CD8-positive, alpha-beta memory T cell (primary cell): ENCODE measurements at places on chromosomes 16 and 17. TPM values are rescaled to one million over a fixed set of nuclear protein-coding genes. Genes with fewer than 3 reads are reported as not detected.

DNA sequence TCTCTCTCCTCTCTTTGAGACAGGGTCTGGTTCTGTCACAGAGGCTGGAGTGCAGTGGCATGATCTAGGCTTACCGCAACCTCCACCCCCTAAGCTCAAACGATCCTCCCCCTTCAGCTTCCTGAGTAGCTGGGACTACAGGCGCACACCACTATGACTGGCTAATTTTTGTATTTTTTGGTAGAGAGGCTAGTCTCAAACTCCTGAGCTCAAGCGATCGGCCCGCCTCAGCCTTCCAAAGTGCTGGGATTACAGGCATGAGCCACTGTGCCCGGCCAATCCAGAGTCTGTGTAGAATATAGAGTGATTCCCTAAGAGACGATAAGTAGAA, 65.8 kb upstream of the RPH3AL start:
- H3K27ac ChIP-seq: peak overlapping the region; percentile 20
- H3K4me1 ChIP-seq: peaks cover 75% of the 10 kb centered on the region
- no peaks in the 10 kb centered on the region for H3K27me3 ChIP-seq
- no peaks in the 10 kb centered on the region for H3K36me3 ChIP-seq
- peak overlapping the region; percentile 42 for H3K4me3 ChIP-seq
- no peak for DNase-seq

DNA sequence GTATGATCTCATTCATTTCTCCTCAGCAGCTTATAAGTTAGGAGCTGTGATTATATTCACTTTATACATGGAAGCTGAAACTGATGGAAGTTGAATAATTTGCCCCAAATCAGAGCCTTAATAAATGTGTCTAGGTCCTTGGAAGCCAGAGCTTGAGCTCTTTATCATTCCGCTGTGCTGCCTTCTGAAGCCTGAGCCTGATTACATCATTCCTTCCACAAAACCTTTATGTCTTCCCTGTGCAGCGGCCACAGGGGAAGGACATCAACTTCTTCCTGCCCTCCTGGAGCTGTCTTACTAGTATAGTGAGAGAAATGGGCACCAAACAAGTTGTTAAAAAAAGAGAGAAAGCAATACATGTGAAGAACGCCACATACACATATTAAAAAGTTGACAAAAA, 6.8 kb downstream of the TNRC6C start:
- peaks cover 88% of the 10 kb centered on the region for H3K4me1 ChIP-seq
- DNase-seq: no peak
- H3K27me3 ChIP-seq: no peaks in the 10 kb centered on the region
- H3K27ac ChIP-seq: no peak overlapping the region
- no peaks in the 10 kb centered on the region for H3K36me3 ChIP-seq

DNA sequence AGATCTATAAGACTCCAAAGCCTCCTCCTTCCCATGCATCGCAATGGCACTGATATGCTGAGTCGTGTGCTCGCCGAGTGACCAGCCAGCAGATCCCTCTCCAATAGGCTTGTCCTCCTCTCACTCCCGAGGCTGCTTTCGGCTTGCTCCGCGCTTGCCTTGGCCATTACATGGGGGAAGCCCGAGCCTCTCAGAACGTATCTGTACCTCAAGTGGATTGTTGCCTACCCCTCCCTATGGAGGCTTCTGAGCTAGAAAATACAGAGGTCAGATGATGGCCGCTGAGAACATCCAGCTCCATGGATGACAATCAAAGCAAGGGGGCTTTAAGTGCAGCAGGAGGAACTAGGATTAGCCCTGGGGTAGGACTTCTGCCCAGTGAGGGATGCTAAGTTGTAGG, 7.7 kb upstream of the NLRP1 start:
- H3K4me1 ChIP-seq: peaks cover 4% of the 10 kb centered on the region
- no peak overlapping the region for H3K27ac ChIP-seq
- H3K36me3 ChIP-seq: no peaks in the 10 kb centered on the region
- no peak for DNase-seq

- no peak overlapping the region for H3K4me3 ChIP-seq
- no peaks in the 10 kb centered on the region for H3K4me1 ChIP-seq
- no peak for DNase-seq
These were observed 615.7 kb upstream of the SALL1 start for GRCh38 chr16:51766739-51767138.

DNA sequence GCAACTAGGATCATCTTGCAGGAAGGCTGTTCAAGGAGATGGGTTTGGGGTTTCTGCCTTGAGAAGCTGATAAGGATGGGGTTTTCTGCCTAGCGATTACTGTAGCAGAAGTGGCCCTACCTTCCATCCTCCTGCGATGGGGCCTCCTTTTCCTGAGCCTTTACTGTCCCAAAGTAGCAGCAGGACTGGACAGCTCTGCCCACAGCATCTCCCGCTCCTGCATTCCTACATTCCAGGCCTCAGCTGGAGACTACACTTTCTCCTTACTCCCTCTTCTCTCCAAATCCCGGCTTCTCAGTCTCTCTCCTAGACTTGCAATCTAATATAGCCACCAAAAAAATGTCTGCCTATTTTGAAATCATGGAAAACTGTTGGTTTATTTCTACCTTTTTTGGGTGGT, 355.4 kb downstream of the CA10 start:
- H3K27me3 ChIP-seq: no peaks in the 10 kb centered on the region
- H3K4me1 ChIP-seq: no peaks in the 10 kb centered on the region
- no peak for DNase-seq
- no peaks in the 10 kb centered on the region for H3K36me3 ChIP-seq
- no peak overlapping the region for H3K27ac ChIP-seq

DNA sequence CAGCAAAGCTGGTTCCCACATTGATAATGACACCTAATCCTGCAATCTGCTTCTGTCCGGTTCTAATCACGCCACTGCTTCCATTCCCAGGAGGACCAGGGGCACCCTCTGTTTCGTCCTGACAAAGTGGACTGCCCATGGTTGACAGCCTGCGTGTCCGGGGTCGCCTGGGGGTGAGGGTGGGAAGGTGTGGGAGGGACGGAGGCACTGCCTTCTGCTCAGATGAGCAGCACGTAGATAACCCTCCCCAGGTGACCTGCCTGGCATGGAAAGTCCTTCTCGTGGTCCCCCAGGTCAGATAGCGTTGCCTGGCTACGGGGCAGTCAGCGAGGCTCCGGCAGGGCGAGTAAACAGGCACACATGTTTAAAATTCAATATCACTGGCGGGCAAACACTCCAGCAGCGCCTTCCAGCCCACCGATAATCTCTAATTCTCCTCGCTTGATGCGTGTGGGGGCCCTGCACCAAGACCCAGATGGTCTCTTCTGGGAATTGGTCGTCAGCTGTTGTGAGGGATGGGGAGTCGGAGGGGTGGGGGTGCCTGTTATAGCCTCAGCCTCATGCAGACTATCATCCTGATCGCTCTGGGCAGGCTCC, 132.2 kb downstream of the RAP1GAP2 start:
- peaks cover 7% of the 10 kb centered on the region for H3K4me1 ChIP-seq
- H3K27me3 ChIP-seq: no peaks in the 10 kb centered on the region
- H3K27ac ChIP-seq: no peak overlapping the region

The KRT40 gene
- total RNA-seq: not detected

GRCh38 chr17:2438823-2439222, 38.0 kb upstream of the MNT start:
- no peak overlapping the region for H3K4me3 ChIP-seq
- H3K36me3 ChIP-seq: peaks cover 32% of the 10 kb centered on the region
- no peaks in the 10 kb centered on the region for H3K4me1 ChIP-seq
- H3K27me3 ChIP-seq: no peaks in the 10 kb centered on the region
- H3K27ac ChIP-seq: no peak overlapping the region

DNA sequence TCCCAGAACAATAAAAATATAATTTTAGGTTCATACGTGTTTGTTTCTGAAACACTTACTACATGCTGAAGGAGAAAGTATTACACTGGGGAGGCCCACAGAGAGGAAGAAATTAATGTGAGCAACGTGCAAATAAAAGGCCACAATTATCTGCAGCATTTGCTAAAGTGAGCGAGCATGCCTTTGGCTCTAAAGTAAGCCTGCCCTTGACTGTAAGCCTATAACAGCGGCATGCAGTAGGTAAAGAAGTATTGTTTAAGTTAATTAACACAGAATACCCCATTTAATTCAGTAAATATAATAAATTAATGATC, 13.2 kb upstream of the COTL1 start:
- no peaks in the 10 kb centered on the region for H3K36me3 ChIP-seq
- DNase-seq: no peak
- no peak overlapping the region for H3K4me3 ChIP-seq
- peaks cover 27% of the 10 kb centered on the region for H3K4me1 ChIP-seq

The CCL16 gene
- total RNA-seq: not detected

GRCh38 chr17:1709403-1709951, 700 bp downstream of the TLCD2 start:
- H3K27me3 ChIP-seq: peaks cover 2% of the 10 kb centered on the region
- no peaks in the 10 kb centered on the region for H3K36me3 ChIP-seq
- no peak overlapping the region for H3K27ac ChIP-seq

GRCh38 chr17:64741038-64741641, 79.0 kb upstream of the SMURF2 start:
- no peaks in the 10 kb centered on the region for H3K36me3 ChIP-seq
- no peak overlapping the region for H3K4me3 ChIP-seq
- H3K27me3 ChIP-seq: no peaks in the 10 kb centered on the region
- DNase-seq: no peak
- H3K27ac ChIP-seq: no peak overlapping the region
- H3K4me1 ChIP-seq: peaks cover 12% of the 10 kb centered on the region

GRCh38 chr17:27240086-27240801, 53.7 kb upstream of the WSB1 start:
- DNase-seq: no peak
- H3K27me3 ChIP-seq: no peaks in the 10 kb centered on the region
- no peaks in the 10 kb centered on the region for H3K36me3 ChIP-seq
- H3K4me1 ChIP-seq: no peaks in the 10 kb centered on the region
- no peak overlapping the region for H3K27ac ChIP-seq

The NT5M gene
- 6.6 TPM for total RNA-seq

GRCh38 chr17:49051269-49051668, 54.1 kb downstream of the IGF2BP1 start:
- no peaks in the 10 kb centered on the region for H3K36me3 ChIP-seq
- H3K27ac ChIP-seq: no peak overlapping the region
- no peaks in the 10 kb centered on the region for H3K4me1 ChIP-seq
- no peak for DNase-seq
- H3K4me3 ChIP-seq: no peak overlapping the region

DNA sequence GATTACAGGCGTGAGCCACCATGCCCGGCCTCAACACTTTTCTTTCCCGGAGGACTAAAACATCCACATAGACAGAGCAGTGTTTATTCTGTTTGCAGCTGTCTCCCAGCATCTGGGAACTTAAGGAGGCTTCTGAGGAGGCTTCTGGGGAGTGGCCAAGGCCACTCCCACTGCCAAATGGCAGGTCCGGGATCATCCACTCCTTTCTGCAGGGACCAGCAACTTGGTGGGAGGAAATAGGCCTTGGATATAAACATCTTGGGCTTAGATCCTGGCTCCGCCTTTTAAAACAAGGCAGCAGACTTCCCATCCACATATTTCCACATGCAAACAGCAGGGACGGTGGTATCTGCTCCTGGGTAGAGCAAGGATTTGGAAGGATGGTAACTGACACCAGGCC, 14.1 kb upstream of the SPATA32 start:
- no peaks in the 10 kb centered on the region for H3K4me1 ChIP-seq
- no peak for DNase-seq
- H3K4me3 ChIP-seq: no peak overlapping the region
- no peaks in the 10 kb centered on the region for H3K27me3 ChIP-seq

The FBXO39 gene
- not detected for total RNA-seq

The CLDN9 gene
- total RNA-seq: not detected

DNA sequence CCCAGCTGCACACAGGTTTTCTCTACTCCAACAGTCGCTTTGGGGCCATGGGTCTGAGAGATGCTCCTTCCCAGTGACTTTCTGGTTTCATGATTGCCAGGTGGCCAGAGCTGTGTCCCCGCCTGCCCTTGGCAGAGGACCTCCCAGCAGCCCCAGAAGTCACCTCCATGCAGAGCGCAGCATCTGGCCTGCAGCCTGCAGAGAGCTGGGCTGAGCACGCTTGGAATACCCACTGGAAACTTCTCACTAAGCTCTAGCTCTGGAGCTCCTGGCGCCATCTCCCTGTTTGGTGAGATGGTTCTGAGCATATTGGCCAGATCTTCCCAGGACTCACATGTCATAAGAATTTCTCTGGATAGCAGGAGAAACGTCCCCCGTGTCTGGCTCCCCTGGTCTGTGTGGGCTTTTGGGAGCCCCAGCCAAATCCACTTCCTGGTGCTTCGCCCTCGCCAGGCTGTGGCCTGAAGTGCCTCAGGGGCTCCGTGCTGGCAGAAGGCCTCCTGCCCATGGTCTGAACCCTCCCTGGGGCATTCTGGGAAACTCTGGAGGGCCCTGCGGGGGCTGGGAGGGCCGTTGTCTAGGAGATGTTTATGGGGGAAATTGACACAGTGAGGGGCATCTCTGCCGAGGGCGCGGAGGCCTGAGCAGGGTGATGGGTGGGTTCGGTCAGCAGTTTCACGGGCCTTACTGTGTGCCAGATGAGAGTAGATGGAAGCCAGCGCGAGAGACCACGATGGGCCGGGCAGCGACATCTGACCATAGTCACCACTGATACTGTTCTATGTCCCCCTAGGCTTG, 73.2 kb upstream of the CIBAR2 start:
- no peak overlapping the region for H3K27ac ChIP-seq
- no peaks in the 10 kb centered on the region for H3K36me3 ChIP-seq
- no peaks in the 10 kb centered on the region for H3K27me3 ChIP-seq

The OTOP3 gene
- total RNA-seq: not detected

The CD7 gene
- 190 TPM for total RNA-seq

The NEUROD2 gene
- not detected for total RNA-seq

The ENO3 gene
- 29.4 TPM for total RNA-seq

DNA sequence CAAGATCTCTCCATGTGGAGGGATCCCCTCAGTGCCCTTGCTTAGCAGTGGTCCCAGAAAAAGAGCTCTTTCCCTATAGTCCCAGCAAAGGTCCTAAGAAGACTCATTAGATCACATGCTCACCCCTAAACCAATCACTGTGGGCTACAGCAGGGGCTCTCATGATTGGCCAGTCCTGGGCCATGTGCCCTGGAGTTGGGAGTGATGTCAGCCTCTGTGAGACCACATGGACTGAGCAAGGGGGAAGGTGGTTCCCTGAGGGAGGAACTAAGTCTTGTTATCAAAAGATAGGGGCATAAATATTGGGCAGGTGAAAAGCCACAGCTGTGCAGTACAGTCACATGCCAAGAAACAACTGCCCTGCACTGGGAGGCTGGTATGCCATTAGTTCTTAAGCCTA, 51.3 kb downstream of the SCNN1B start:
- H3K27me3 ChIP-seq: no peaks in the 10 kb centered on the region
- no peak overlapping the region for H3K27ac ChIP-seq
- H3K4me1 ChIP-seq: no peaks in the 10 kb centered on the region
- H3K36me3 ChIP-seq: no peaks in the 10 kb centered on the region
- DNase-seq: no peak

- no peak overlapping the region for H3K4me3 ChIP-seq
- no peak overlapping the region for H3K27ac ChIP-seq
- peaks cover 34% of the 10 kb centered on the region for H3K4me1 ChIP-seq
- DNase-seq: no peak
These were observed 16.9 kb upstream of the CYTH1 start for GRCh38 chr17:78798695-78799559.

- H3K27me3 ChIP-seq: peaks cover 13% of the 10 kb centered on the region
- H3K27ac ChIP-seq: no peak overlapping the region
- H3K4me3 ChIP-seq: no peak overlapping the region
- peaks cover 11% of the 10 kb centered on the region for H3K4me1 ChIP-seq
- DNase-seq: no peak
These were observed 2.0 kb upstream of the CAVIN1 start for GRCh38 chr17:42424991-42425610.
